ENCODE measurements at places on chromosomes 3 and 15. TPM values are rescaled to one million over a fixed set of nuclear protein-coding genes. Genes with fewer than 3 reads are reported as not detected.

ISLR gene
- not detected for total RNA-seq

RAB6B gene
- total RNA-seq, result 2.2 TPM

FBXO40 gene
- total RNA-seq, result not detected

SLC27A2 gene
- 4.0 TPM for total RNA-seq

- no peaks in the 10 kb centered on the region for H3K4me1 ChIP-seq
- DNase-seq, result no peak
- H3K4me3 ChIP-seq, result no peak overlapping the region
- no peaks in the 10 kb centered on the region for H3K36me3 ChIP-seq
- H3K27ac ChIP-seq, result no peak overlapping the region
Observed at GRCh38 chr15:48679952-48680351, 34.4 kb upstream of the FBN1 start.

- no peaks in the 10 kb centered on the region for H3K4me1 ChIP-seq
- H3K27me3 ChIP-seq, result no peaks in the 10 kb centered on the region
- H3K4me3 ChIP-seq, result no peak overlapping the region
- no peak overlapping the region for H3K27ac ChIP-seq
- peaks cover 16% of the 10 kb centered on the region for H3K36me3 ChIP-seq
Observed at GRCh38 chr3:124965413-124965812, 30.9 kb upstream of the MUC13 start.

GRCh38 chr3:87756616-87757015 is 302.2 kb downstream of the CGGBP1 start:
- no peak for DNase-seq
- H3K27me3 ChIP-seq, result no peaks in the 10 kb centered on the region
- no peaks in the 10 kb centered on the region for H3K36me3 ChIP-seq
- H3K4me1 ChIP-seq, result no peaks in the 10 kb centered on the region
- no peak overlapping the region for H3K27ac ChIP-seq
- H3K4me3 ChIP-seq, result no peak overlapping the region

GRCh38 chr3:45545476-45545875 is 49.1 kb upstream of the LIMD1 start:
- H3K4me3 ChIP-seq, result no peak overlapping the region
- peaks cover 3% of the 10 kb centered on the region for H3K4me1 ChIP-seq
- no peak overlapping the region for H3K27ac ChIP-seq

GRCh38 chr3:50696276-50696675 is 21.5 kb downstream of the DOCK3 start:
- H3K4me1 ChIP-seq, result no peaks in the 10 kb centered on the region
- H3K36me3 ChIP-seq, result no peaks in the 10 kb centered on the region
- H3K27me3 ChIP-seq, result no peaks in the 10 kb centered on the region
- DNase-seq, result no peak

DNA sequence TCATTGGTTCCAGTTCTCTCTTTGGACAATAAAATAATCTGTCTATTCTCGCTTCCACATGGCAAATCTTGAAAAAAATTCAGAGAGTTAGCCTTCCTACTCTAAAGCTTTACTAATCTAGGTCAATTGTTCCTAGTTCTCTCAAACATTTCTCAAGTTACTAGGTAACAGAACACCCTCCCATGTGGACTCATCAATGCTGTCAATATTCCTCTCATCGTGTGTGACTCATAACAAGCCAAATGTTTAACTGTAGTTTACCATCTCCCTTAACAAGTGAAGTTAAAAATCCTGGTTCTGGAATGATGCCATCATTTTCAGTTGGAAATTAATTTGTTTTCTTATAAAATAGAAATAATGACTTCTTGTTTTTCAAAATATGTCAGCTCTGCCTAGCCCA is 438.6 kb downstream of the ROBO1 start:
- H3K27me3 ChIP-seq, result no peaks in the 10 kb centered on the region
- H3K4me3 ChIP-seq, result no peak overlapping the region
- no peak overlapping the region for H3K27ac ChIP-seq
- no peaks in the 10 kb centered on the region for H3K36me3 ChIP-seq
- H3K4me1 ChIP-seq, result no peaks in the 10 kb centered on the region
- DNase-seq, result no peak

DNA sequence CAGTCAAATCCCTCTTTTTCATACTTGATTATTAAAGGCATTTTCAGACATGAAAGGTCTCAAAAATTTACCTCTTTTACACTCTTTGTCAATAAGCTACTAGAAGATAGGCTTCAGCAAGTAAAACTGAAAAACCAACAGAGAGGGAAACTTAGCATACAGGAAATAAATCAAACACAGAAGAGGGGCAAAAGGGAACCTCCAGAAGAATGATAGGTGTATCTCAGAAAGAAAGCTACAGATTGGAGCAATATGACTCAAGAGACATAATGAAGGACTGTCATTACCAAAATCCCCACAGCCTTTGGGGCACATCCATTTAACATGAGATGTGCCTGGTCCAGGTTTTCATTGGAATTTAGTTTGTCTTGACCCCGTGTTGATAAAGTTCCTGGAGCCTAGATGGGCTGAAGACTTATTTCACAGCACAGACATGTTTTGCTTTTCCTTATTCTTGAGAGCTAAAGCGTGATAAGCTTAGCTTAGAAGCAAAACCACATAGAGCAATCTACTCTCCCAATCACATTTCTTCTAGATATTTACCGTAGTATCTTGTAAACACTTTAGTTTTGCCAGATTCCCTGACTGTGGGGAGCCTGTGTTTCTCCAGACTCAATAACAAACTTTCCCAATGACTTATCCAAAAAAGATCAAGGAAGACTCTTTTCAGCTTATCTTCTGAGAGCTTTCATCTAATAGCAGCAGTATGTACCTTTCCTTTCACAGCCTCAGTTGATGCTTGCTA is 11.7 kb downstream of the LRRFIP2 start:
- H3K27me3 ChIP-seq, result no peaks in the 10 kb centered on the region
- no peaks in the 10 kb centered on the region for H3K4me1 ChIP-seq
- no peak for DNase-seq

- H3K4me1 ChIP-seq, result no peaks in the 10 kb centered on the region
- no peak overlapping the region for H3K4me3 ChIP-seq
- DNase-seq, result no peak
- H3K36me3 ChIP-seq, result no peaks in the 10 kb centered on the region
Observed at GRCh38 chr3:108329947-108330346, 33.6 kb downstream of the HHLA2 start.

- no peaks in the 10 kb centered on the region for H3K27me3 ChIP-seq
- no peaks in the 10 kb centered on the region for H3K36me3 ChIP-seq
- DNase-seq, result no peak
- H3K4me1 ChIP-seq, result no peaks in the 10 kb centered on the region
Observed at GRCh38 chr15:46442184-46442583, 807.4 kb downstream of the SQOR start.

DNA sequence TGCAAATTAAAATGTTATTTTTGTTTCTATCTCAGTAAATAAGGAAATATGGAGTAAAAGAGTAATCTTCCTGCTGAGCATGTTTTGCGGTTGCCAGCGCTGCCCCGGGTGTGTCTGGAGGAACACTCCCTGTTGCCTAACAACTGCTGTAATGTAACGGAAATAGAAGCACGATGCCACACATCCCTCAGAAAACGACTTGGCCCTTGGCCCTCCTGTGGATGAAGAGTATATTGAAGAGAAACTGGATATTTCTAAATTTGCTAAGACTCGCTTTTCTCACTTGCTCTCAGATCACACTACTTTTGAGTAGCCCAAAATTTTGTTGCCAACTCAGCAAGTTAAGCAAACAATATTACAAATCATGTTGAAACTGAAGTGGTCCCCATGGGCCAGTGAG is 18.9 kb downstream of the CX3CR1 start:
- H3K27ac ChIP-seq, result no peak overlapping the region
- DNase-seq, result no peak
- H3K4me1 ChIP-seq, result no peaks in the 10 kb centered on the region
- no peak overlapping the region for H3K4me3 ChIP-seq

DNA sequence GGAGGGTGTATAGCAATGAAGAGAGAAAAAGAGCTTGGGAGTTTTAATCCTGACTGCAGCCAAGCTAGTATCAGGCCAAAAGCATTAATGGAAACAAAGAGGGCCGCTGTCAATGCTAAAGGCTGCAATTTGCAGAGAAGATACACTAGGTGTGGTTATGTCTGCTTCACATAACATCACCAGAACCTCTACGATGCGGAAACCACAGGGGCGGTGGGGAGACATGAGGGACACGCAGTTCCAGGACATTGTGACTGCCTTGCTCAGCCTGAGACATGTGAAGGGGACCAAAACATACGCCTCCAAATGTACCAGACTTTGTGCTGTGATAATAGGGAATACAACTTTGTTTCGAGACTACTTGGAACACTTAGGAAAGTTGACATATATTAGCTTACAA is 88.4 kb downstream of the APBA2 start:
- no peak overlapping the region for H3K4me3 ChIP-seq
- H3K4me1 ChIP-seq, result peaks cover 2% of the 10 kb centered on the region
- H3K36me3 ChIP-seq, result no peaks in the 10 kb centered on the region

DNA sequence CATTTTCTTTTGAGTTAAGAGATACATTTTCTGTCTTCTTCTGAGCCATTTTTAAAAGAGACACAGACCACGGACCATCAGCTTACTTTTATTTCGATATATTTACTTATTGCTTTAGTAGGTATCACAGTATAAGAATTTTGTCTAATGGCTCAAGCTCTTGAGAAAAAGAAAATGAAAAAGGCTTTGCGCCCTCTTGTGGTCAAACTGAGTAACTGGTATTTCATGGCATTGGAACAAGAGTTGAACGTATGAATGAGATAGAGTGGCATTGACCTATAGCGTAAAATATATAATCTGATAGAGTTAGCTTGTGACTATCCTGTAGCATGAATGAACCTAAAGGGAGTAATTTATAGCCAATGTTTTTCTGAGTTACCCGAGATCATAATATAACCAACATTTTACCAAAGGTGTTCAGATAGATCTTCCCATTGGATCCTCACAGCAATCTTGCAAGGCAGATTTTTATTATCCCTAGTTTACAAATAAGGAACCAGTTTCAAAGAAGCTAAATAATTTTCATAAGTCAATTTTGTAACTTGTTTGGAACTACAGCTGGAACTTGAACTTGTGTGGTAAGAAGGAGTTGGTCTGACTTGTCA is 154.6 kb downstream of the POLR2M start:
- DNase-seq, result no peak
- H3K4me3 ChIP-seq, result no peak overlapping the region
- no peak overlapping the region for H3K27ac ChIP-seq
- no peaks in the 10 kb centered on the region for H3K27me3 ChIP-seq
- no peaks in the 10 kb centered on the region for H3K4me1 ChIP-seq

- H3K27ac ChIP-seq, result no peak overlapping the region
- peaks cover 13% of the 10 kb centered on the region for H3K36me3 ChIP-seq
- H3K4me1 ChIP-seq, result no peaks in the 10 kb centered on the region
Observed at GRCh38 chr15:40693904-40694687, 878 bp upstream of the RAD51 start.

All from endodermal cell (in vitro differentiated cells).